ENCODE measurements at places on chromosomes 2 and 18.

DNA sequence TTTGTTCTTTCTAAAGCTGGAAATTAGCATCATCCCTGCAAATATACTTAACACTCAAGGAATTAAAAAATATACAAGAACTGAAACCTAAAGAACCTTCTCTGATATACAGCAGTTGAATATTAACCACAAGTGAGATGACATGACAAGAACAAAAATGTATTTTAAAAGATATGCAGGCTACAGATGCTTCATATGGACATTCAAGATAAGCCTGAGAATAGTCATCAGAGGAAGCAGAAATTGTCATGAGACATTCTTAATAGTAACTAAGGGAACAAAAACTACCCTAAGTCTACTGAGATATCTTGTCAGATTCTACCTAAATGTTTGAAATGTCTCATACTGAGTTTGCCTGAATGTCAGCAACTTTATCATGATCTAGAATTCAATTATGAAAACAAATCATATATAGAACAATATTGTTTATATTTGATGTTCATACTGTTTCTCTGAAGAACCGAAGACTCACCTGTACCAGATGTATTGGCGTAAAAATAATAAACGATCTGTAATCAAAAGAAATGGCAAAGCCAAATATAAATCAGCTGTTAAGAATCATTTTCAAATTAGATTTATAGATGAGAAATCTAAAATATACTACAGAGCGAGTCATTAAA, 4.7 kb downstream of the NBAS start:
- no peak for DNase-seq

GRCh38 chr2:37449761-37450296, 105.4 kb downstream of the QPCT start:
- DNase-seq: no peak

- no peak for DNase-seq
Observed at GRCh38 chr2:205776139-205776538, 93.8 kb downstream of the NRP2 start.

DNA sequence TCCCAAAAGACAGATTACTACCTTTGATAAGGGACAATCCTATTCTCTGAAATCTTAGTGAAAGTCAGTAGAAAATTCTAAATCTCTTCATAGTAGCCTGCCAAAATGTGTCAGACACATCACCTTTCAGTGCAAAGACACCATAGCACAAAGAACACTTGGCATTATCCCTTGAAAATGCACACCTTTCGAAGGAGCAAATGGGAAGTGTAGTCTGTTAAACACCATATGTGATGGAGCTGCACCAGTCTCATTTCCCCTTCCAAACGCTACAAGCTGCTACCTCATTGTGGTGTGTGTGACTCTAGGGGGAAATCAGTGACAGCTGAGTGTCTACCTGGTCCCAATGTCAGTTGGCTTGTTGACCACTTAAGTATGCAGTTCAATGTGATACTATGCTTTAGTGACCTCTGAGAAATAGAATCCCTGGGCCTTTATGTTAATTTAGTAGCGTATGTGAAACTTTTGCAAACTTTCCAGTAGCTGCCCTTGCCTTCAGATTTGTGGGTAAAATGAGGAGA, 551.7 kb downstream of the ARHGAP15 start:
- no peak for DNase-seq

GRCh38 chr18:59096098-59096789, 43.4 kb upstream of the SEC11C start:
- DNase-seq: no peak

Measured in activated CD8-positive, alpha-beta memory T cell treated with anti-CD3 and anti-CD28 coated beads for 1 hour (primary cell).